ENCODE measurements at places on chromosomes 6 and 20. TPM values are rescaled to one million over a fixed set of nuclear protein-coding genes. Genes with fewer than 3 reads are reported as not detected.

DNA sequence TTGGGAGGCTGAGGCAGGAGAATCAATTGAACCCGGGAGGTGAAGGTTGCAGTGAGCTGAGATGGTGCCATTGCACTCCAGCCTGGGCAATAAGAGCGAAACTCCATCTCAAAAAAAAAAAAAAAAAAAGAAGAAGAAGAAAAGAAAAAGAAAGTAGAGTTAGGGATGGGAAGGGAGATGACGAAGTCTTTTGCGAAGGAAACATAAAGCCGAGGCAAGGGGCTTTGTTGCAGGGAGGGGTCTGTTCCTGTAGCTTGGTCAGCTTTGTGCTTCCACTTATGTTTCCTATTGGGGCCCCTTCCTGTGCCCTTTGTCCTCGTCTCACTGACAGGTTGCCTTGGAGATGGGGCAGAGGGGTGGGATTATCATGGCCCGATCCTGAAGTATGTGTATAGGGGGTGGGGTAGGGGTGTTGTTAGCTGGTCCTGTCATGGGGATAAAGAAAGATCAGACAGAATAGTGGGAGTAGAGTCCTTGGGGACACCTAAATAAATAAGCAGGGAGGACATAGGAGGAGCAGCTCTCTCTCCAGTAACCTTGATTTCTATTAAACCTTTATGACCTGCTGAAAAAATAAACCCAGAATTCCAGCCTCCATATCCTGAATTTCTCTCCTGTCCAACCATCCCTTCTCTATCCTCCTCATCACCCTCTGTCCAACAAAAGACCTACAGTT, 1.1 kb upstream of the CLIC1 start:
- peaks cover 60% of the 10 kb centered on the region for H3K4me1 ChIP-seq
- H3K27ac ChIP-seq: peak overlapping the region; percentile 82
- H3K36me3 ChIP-seq: peaks cover 15% of the 10 kb centered on the region
- DNase-seq: no peak
- H3K27me3 ChIP-seq: no peaks in the 10 kb centered on the region

GRCh38 chr6:73653571-73654424, at the start of gene SLC17A5:
SLC17A5 (minus strand) TSS chr6:73653992; CDS start chr6:73653886, 106 bp downstream.
- peak; percentile 82 for DNase-seq
- no peaks in the 10 kb centered on the region for H3K27me3 ChIP-seq
- H3K4me3 ChIP-seq: peak within 1 kb of the TSS; percentile 85
- H3K27ac ChIP-seq: peak within 1 kb of the TSS; percentile 99
- H3K4me1 ChIP-seq: peaks cover 22% of the 10 kb centered on the region
- H3K36me3 ChIP-seq: no peaks in the 10 kb centered on the region

GRCh38 chr6:159953091-159953601, 15.7 kb upstream of the IGF2R start:
- H3K4me3 ChIP-seq: no peak overlapping the region
- H3K4me1 ChIP-seq: no peaks in the 10 kb centered on the region
- H3K36me3 ChIP-seq: no peaks in the 10 kb centered on the region
- no peak for DNase-seq
- no peaks in the 10 kb centered on the region for H3K27me3 ChIP-seq

DNA sequence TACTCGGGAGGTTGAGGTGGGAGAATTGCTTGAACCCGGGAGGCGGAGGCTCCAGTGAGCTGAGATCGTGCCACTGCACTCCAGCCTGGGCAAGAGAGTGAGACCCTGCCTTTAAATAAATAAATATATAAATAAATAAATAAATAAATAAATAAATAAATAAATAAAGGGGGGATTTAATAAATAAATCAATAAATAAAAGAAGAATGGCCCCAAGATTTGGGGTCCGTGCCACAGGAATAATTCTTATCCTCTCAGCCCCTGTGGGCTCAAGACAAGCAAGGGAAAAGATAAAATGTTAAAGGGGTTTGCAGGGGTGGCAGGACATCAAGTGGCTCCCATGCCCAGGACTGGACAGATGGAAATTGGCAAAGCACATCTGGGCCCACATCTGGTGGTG, 31.2 kb upstream of the MDFI start:
- H3K4me1 ChIP-seq: peaks cover 11% of the 10 kb centered on the region
- H3K4me3 ChIP-seq: no peak overlapping the region
- peaks cover 3% of the 10 kb centered on the region for H3K27me3 ChIP-seq
- H3K27ac ChIP-seq: no peak overlapping the region

GRCh38 chr20:6057691-6058090, 3.8 kb upstream of the LRRN4 start:
- H3K27ac ChIP-seq: no peak overlapping the region
- no peak for DNase-seq
- H3K36me3 ChIP-seq: no peaks in the 10 kb centered on the region
- no peaks in the 10 kb centered on the region for H3K27me3 ChIP-seq
- H3K4me3 ChIP-seq: no peak overlapping the region

Gene SPATA25
- polyA plus RNA-seq: not detected

Gene ZBP1
- 11.7 TPM for polyA plus RNA-seq

Gene CST7
- polyA plus RNA-seq: 57.7 TPM

Gene MLIP
- polyA plus RNA-seq: not detected
